Globus pallidus (tissue), 1 donor: ENCODE measurements at places on chromosomes 3 and 15.

GRCh38 chr15:49083401-49084284 lies 37.4 kb upstream of the SECISBP2L start:
- no peak for DNase-seq

DNA sequence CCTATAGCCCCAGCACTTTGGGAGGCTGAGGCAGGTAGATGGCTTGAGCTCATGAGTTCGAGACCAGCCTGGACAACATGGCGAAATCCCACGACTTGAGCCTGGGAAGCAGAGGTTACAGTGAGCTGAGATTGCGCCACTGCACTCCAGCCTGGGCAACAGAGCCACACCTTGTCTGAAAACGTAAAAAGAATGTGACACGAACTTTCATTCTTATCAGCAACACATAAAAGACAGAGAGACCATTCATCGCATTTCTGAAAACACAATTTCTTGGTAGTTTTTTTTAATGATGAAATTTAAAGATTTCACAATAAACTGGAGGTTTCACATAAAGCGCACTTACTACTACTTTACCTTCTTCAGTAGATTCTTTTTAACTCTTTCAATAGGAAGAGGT lies 18.4 kb downstream of the HLTF start:
- no peak for DNase-seq

DNA sequence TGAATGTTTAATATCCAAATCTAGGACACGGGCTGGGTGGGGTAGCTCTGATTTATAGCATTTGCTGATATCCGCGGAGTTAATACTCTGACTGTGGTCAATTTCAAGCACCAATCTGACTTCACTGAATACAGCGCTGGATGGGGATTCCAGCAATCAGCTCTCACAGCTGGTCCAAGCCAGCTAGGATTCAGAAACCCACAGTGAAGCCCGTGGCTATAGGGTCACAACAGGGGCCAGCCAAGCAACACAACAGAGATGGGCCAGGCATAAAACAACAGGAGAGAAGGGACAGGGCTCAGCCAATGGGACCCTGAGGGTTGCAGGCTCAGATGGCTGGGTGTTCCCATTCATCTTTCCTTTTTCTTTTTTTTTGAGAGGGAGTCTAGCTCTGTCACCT lies 5.4 kb upstream of the LMAN1L start:
- no peak for DNase-seq

DNA sequence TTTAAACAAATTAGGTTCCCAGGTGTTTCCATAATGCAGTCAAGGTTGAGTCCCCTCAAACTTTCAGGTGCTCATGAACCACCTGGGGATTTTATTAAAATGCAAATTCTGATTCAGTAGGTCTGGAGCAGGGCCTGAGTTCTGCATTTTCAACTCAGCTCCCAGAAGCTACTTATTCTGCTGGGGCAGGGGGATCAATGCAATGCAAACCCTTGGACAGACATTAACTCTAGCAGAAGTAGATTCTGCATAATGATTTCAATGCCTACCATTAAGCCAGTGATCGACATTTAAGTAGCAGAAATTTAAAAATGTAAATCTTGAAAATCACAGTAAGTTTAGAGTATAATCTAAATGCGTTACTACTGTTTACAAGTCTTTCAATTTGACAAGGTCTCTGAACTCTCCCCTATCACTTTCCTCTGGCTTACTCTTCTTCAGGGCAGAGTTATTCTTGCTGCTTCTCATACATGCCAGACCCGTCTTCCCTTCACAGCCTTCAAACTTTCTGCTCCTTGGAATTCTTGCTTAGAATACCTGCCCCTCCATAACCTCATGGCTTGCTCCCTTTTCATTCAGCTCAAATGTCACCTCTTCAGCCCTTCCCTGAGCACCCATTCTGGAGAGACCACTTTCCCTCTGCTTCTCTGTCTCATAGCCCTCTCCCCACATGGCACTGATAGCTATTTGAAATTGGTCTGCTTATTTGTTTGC lies 19.3 kb upstream of the DPPA4 start:
- DNase-seq: no peak

GRCh38 chr15:45763170-45763869 lies 128.5 kb downstream of the SQOR start:
- no peak for DNase-seq

DNA sequence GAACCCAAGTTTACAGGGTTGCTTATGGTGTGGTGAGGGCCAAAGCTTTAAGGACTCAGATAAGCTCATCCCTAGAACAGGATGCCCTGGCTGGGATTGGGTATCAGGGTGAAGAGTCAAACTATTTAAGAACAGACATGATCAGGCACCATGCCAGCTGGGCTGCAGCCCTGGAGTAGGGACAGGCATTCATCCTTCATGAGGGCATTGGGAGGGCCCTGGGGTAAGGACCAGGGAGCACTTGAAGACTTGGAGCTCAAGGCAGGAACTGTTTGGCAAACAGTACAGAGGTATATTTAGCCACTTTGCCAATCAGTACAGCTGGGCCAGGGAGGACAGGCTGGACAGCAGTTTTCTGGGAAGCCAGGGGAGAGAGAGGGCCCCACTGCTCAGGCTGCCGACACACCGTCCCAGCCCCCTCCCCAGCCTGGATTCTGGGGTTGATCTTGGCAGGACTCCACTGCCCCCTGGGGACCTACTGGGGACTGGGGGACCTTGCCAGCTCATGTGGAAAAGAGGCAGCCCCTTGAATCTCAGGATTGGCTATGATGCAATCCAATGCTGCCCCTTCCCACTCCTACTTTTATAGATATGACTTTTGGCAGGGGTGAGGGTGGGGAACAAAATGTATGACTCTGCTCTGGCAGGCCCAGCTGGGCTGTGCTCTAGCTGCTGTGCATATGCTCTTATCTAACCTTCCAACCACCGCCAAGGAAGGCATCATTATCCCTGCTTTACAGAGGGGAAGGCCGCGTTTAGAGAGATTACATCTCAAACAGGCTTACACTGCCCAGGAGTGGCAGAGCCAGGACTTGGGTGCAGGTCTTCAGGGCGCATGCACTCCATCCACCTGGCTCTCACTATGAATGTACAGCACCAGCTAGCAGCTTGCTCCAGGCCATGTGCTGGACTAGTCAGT lies 2.3 kb downstream of the PLA2G4E start:
- no peak for DNase-seq

DNA sequence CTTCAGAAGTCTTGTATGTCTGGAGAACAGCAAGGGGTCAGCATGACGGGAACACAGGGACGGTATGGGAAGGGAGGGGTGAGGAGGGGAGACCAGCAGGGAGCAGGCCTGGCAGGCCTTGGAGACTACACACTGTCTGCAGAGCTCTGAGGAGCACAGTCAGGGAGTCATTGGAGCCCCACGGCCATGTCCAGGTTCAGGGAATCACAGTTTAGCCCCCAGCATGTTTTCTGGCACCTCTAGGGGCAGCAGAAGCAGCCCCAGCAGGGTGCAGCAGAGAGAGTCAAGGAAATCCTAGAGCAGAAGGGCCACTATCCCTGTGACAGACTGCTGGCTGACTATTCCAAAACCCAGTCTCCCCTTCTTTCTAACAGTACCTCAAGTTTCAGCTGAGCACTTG lies 3.2 kb downstream of the LAMP3 start:
- DNase-seq: no peak

DNA sequence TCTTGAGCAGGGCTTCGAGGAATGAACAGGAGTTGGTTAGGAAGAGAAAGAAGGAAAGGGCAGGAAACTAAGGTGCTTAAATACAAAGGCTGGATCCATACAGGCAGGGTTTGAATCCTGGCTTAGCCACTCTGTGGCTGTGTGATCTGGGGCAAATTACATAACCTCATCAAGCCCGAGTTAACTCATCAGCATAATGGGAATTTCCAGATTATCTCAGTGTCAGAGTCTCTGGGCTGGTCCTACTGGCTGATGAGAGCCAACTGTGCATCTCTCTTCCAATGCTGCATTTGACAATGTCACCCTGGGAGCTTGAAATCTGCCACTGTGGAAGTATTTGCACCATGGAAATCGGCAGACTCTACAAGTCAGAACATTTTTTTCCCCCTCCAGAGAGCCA lies 83.8 kb upstream of the SLC6A6 start:
- no peak for DNase-seq

DNA sequence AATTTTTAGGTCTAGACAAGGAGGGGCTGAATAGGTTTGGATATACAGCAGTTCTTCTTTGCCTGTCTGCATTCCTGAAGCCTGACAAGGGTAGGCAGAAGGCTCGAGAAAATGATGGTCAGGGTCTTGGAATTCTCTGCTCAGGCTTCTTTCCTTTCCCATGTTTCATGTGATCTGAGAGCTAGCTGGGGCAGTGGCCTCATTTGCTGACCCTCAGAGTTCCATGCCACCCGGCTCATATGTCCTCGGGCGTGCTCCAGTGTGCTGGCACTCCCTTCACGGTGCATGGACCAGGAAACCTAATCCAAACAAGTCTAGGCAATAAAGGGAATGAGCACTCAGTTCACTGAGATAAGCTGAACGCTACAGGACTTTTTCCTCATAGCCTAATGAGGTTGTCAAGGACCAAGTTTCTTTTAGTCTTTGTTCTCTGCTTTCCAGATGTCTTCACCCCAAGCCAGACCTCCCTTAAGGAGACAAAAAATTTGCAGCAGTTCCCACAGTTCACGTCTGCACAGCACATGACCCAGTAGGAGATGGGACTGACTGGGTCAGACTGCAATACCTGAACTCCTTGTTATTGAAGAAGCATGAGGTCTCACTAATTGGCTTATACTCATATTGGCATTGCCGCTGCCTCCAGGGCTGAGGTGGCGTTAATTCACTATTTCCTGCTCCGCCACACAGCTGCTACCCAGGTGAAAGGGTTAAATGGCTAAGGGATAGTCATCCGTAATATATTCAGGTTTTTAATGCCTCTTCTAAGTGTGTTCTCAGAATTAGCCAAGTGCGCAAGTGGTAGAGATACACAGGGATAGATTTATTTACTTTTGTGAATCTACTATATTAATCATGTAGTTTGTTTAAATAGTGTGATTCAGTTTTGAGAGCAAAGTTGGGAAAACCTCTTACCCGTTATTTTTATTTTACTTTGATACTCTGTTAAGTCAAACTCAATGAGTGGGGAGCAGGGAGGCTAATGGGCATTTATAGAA lies 15.3 kb upstream of the RTP4 start:
- DNase-seq: no peak

- no peak for DNase-seq
These were observed 7.9 kb upstream of the FGF7 start for GRCh38 chr15:49415149-49415548.

GRCh38 chr15:25790000-25790660 lies 73.0 kb downstream of the ATP10A start:
- no peak for DNase-seq

DNA sequence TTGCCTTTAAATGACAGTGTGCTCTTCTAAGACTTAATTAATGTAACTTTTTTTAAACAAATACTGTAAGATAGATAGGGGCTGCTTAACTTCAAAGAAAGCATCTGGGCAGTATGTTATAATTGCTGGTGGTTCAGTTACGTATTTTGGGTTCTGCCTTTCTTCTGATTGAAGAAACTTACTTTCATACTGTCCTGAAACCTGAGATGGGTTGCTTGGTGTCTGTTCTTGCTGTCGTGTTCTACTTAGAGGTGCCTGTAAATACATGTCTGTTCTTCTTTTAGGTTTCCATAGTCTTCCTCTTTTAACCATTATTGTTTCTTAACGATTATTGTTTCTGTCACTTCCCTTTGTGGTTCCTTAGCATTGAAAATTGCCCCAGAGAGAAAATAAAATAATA lies 297.7 kb upstream of the CHRM5 start:
- no peak for DNase-seq

DNA sequence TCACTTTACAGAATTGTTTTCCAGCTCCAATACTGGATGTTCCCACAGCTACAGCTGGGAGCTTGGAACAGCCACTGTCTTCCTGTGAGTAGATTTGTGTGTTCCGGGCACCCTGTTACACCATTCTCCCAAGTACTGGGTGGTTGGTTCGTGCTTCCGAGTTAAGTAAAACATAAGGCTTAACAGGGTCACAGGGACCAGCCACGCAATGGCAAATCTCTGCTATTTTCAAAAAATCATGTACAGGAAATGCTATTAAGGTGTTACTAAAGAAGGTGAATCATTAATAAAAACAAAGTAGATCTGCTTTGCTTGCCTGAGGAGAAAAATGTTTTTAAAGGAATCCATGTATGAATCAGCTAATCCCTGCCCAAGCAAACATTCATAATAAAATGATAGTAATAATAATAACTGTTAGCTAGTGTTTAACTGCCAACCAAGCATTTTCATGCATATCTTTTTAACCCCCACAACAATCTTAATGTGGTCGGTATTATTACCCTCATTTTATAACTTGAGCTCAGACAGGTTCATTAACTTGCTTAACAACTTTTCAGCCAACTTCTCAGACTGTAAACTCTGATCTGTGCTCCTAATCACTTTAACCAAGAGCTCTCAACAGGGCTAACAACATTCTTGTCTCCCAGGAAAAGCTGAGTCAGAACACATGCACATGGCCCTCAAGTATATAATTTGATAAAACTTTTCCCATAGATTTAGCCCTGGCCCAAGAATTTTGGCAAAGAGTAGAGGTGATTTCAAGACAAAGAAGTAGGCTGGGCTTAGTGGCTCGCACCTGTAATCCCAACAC lies 2.7 kb upstream of the C2CD4A start:
- DNase-seq: no peak

- DNase-seq: no peak
These were observed 162.1 kb downstream of the C3orf38 start for GRCh38 chr3:88311826-88312225.

- DNase-seq: no peak
These were observed 33.5 kb upstream of the PDE8A start for GRCh38 chr15:84947947-84948830.

GRCh38 chr15:63260791-63261190 lies 16.6 kb upstream of the APH1B start:
- no peak for DNase-seq

DNA sequence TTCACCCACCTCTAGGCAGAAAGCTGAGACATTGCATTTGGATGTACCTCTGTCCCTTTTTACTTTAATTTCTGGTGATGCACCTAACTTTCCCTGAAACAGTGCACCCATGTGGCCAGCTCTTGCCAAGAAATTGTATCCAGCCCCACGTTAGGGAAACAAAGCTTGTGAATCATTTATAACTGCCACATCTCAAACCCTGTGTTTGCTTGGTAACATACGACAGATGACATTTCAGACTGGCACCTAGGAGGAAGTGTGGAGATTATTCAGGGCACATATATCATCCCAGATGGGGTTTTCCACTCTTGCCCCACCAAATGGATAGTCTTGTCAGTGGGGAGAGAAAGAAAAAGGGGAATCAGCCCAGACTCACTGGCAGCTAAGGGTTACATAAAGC lies 2.1 kb downstream of the CYB561D2 start:
- DNase-seq: no peak

DNA sequence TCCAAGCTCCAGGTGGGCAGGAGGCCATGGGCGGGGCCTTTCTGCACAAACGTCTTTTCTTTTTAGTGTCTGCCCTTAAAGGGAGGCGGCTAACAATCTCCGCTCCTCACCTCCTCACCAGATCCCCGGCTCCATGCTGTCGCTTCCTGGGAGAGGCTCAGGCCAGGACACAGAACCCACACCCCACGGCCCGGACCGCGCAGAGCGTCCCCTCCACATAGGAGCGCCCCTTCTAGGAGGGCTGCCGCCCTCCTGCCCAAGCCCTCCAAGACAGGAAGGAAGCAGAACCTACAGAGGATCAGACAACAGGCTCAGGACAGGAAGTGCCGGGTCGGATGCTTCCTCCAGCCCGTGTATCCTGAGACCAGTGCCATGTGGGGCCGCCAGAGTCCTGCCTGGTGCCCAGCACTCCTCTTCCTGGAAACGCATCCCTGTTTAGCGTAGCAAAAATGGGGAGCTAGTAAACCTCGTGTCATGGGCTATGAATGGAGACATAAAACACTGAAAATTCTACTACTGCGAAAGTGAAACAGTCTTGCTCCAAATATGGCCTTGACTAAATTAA lies 83.2 kb upstream of the ATP10A start:
- DNase-seq: no peak

GRCh38 chr3:50278123-50278879 lies 586 bp upstream of the LSMEM2 start:
- peak; percentile 85 for DNase-seq
